ENCODE measurements at places on chromosomes 5 and 9.

DNA sequence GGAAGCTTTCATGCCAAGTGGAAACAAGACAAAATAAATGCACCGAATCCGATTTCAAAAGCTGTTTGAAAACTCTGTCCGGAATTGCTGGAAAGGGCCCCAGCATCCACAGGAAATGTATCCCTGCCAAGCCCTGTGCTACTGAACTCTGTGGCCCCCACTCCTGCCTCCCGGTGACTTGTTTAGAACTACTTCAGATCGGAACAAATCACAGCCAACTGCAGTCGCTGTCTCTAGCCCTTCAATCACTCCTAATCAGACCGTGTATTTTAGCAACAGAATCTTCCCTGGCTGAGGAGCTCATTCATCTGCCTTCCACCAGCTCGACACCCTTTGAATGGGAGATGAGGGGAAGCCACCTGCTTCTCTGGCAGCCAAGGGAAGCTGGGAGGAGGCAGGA is 94.1 kb downstream of the KCNIP1 start:
- DNase-seq, result no peak

- DNase-seq, result no peak
These were observed 194.1 kb upstream of the PANK3 start for GRCh38 chr5:168773226-168773625.

- no peak for DNase-seq
These were observed 12.2 kb upstream of the NDFIP1 start for GRCh38 chr5:142096382-142096781.

DNA sequence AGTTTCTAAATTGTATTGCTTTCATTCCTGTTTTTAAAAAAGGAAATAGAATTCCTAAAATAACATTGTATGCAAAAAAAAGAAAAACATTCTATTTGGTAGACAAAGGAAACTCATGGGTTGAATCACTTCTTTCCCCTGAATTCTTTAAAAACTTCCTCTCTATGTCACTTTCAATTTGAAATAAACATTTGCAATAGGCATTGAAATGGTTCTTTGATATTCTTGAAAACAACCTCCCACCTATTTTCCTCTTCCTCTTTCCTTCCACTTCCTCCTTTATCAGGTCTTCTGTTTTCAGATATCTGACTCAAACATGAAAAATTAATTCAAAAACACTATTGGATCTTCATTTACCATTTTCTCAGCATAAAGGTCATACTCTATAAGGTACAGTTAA is 442.0 kb upstream of the MEF2C start:
- DNase-seq, result no peak

GRCh38 chr5:73242735-73243134 is 69.7 kb downstream of the TMEM174 start:
- DNase-seq, result no peak

- no peak for DNase-seq
These were observed 50.1 kb downstream of the MACROH2A1 start for GRCh38 chr5:135348918-135349317.

- no peak for DNase-seq
These were observed 273.3 kb upstream of the TNC start for GRCh38 chr9:115391168-115391825.

DNA sequence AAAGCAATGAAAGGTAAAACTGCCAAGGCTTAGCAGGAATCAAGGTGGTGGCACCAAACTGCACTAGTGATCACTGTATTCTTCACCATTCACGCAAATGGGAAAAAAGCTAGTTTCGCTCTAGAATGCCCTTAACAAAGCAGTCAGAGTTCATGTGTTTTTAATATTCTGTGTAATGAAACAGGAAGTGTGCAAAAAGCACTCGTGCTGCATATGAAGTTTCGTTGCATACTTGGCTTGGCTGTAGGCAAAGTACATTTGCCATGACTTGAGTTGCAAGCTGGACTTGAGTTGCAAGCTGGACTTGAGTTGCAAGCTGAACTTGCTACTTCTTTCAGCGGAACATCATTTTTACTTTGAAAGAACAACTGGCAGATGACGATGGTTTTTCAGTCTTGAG is 55.4 kb downstream of the FOXI1 start:
- DNase-seq, result no peak

GRCh38 chr9:114643001-114643400 is 14.6 kb downstream of the TEX53 start:
- no peak for DNase-seq

GRCh38 chr9:14399756-14400657 is 86.1 kb upstream of the NFIB start:
- DNase-seq, result no peak

DNA sequence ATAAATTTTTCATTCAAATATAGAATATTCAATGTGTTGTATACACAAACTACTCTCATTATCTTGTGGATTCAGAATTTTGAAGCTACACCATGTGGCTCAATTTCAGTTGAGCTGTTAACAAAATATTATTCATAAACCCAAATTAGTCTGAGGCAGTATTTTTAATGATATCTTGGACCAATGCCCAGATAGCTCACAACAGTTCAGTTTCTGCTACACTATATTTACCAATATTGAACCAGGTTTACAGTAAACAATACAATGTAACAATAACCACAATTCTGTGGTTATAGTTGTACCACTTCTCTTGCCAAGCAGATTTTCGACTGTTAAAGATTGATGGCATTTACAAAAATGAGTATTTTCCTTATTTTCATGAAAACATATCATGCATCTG is 99.9 kb downstream of the SSBP2 start:
- DNase-seq, result no peak

- no peak for DNase-seq
These were observed 552 bp downstream of the TMEM141 start for GRCh38 chr9:136791516-136792276.

GRCh38 chr9:81535542-81536241 is 153.7 kb downstream of the TLE1 start:
- no peak for DNase-seq

DNA sequence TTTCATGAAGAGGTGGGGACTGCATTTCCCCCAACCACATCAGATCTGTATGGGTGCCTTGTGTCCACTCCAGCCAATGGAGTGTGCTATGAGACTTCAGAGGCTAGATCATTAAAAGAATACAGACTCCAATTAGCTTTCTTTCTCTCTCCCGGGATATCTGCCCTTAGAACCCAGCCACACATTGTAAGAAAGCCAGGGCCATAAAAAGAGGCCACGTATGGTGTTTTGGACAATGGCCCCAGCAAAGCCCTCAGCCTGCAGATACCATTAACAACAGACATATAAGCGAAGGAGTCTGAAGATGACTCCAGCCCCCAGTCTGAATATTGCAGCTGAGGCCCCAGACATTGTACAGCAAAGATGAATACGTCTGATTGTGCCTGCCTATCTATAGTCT is 21.5 kb downstream of the IL6ST start:
- no peak for DNase-seq

GRCh38 chr5:126208691-126209090 is 214.5 kb upstream of the GRAMD2B start:
- no peak for DNase-seq

DNA sequence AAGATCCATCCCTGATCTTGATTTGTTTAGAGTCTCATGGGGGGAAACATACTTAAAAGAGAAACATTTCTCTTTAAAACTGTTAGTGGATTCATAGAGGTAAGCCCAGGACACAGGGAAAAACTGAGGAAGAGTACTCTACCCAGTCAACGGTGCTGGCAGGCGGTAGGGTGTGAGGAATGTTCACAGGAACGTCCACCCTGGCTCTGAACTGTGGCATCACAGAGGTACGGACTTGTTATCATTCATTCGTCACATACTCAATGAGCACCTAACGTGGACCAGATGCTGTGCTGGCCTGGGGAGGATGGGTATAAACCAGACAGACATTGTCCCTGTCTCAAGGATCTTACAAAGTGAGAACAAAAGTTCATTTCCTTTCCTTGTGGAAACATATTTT is 18.8 kb upstream of the PPARGC1B start:
- DNase-seq, result no peak

- no peak for DNase-seq
These were observed 156.1 kb upstream of the GHR start for GRCh38 chr5:42267091-42267490.

- DNase-seq, result no peak
These were observed 21.6 kb downstream of the MATR3 start for GRCh38 chr5:139315056-139315615.

DNA sequence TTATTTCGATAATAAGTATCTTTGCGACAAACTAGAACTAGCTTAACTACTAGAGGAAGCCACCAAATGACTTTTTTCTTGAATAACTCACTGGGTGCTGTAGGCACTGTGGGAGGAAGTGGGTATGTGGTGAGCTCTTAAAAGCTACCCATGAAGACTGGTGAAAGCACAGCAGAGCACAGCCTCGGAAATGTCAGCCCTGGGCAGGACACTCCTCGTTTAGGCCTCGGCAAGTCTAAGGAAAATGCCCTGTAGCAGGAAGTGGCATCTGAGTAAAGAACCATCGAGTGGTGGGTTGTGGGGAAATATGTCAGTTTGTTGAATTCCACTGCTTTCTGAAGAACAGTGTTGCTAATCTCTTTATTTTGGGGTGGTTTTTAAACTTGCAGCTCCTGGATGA is 44.0 kb upstream of the NCS1 start:
- no peak for DNase-seq

GRCh38 chr5:157076558-157076957 is 17.6 kb upstream of the HAVCR1 start:
- DNase-seq, result peak; percentile 39

DNA sequence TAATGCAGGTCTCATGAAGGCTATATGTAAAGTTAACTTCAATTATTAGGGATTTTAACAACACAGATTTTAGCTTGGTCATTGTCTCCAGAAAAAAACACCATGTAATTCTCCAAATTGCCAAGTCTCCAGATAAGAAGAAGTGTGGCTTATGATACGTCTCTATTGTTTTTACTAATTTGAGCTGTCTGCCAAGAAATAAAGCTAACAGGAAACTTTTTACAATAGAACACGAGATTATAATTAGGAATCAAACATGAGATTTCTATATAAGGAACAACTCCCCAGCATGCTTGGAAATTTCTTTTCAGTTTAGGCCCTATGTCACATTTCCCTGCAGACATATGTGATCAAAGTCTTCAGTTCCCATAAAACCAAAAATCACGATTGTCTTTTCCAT is 142.7 kb downstream of the MCTP1 start:
- no peak for DNase-seq

DNA sequence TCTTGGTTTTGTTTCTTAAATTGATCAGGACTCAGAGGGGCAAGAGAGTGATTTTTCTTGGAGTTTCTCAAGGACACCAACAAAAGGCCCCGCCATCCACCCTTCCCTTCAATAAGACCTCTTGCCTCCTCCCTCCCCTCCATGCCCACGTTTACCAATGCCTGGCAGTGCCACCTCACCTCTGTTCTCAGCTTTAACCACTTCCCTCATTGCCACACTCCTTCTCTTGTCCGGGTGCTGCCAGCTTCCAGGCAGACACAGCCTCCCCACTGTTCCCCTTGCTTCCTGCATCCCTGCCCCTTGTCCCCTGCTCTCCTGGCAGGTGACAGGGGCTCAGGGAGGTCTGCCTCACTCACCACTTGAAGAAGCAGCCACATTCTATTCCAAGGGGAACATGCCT is 90.8 kb downstream of the LHX2 start:
- DNase-seq, result no peak

Measured in AG09309 (cell line).